ENCODE measurements at places on chromosomes 7 and 10. TPM values are rescaled to one million over a fixed set of nuclear protein-coding genes. Genes with fewer than 3 reads are reported as not detected.

EGFR gene
- total RNA-seq = 130 TPM

C7orf57 gene
- not detected for total RNA-seq

- DNase-seq = no peak
- no peaks in the 10 kb centered on the region for H3K27me3 ChIP-seq
- no peak overlapping the region for H3K4me3 ChIP-seq
- no peak overlapping the region for H3K27ac ChIP-seq
- H3K4me1 ChIP-seq = no peaks in the 10 kb centered on the region
Measured at GRCh38 chr10:3265088-3265487, 92.5 kb upstream of the PITRM1 start.

- H3K36me3 ChIP-seq = no peaks in the 10 kb centered on the region
- H3K27ac ChIP-seq = peak overlapping the region; percentile 84
- DNase-seq = no peak
- peaks cover 60% of the 10 kb centered on the region for H3K4me1 ChIP-seq
- H3K4me3 ChIP-seq = peak overlapping the region; percentile 10
Measured at GRCh38 chr7:2811476-2812113, 32.5 kb downstream of the GNA12 start.

DNA sequence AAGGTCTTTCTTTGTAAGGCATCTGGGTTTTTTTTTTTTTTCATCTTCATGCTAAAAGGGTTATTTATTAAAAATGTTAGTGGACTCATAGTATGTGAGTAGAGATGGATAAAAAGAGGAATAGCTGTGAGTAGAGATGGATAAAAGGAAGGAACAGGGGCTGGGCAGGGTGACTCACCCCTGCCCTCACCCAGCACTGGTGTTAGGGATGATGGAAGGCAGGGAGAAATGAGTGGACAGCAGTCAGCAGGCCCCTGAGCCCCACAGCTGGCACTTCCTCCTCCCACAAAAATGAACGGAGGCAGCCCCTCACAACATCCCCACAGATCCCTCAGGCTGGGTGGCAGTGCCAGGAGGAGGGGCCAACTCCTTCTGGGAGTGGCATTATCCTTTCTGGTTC lies 39.3 kb downstream of the ANTXRL start:
- H3K27me3 ChIP-seq = no peaks in the 10 kb centered on the region
- no peak overlapping the region for H3K27ac ChIP-seq
- H3K36me3 ChIP-seq = no peaks in the 10 kb centered on the region

Measured in vagina (tissue), 2 donors.